Upper lobe of right lung (tissue), 1 donor: ENCODE measurements at places on chromosomes 7 and 10. TPM values are rescaled to one million over a fixed set of nuclear protein-coding genes. Genes with fewer than 3 reads are reported as not detected.

DNA sequence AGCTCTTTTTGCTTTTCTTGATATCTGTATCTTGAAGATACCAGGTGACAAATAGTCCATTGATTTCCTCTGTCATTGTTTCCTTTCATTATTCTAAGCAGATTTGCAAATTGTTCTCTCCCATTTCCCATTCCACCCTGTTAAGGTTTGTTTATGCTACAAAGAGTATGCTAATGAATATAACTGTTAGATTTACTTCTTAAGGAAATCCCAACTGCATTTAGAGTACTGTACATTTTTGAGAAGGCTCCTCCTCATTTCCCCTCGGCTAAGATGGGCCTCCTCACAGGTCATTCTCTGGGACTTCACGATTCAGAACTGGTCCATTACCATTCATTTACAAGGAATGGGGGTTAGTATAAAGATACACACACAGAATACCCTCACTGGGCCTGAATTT is 15.6 kb downstream of the AUTS2 start:
- DNase-seq, result no peak

DNA sequence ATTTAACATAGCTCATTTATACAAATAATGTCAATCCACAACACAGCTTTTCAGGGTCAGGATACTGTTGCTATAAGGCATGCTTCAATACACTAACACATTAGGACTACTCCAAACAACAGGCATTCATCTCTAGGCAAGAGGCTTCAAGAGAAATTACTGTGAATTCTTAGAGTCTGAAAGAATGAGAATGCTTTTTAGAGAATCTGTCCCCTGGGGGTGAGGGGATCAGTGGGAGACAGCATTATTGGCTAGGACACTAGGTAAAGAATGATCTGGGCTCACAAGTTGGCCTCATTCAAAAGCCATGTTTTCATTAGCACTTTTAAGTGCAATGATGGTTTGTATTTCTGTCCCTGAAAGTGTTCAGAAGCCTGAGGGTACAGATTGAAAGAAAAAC is 132.6 kb downstream of the SEMA3D start:
- no peak for DNase-seq

Gene XRCC2
- total RNA-seq, result 0.46 TPM

DNA sequence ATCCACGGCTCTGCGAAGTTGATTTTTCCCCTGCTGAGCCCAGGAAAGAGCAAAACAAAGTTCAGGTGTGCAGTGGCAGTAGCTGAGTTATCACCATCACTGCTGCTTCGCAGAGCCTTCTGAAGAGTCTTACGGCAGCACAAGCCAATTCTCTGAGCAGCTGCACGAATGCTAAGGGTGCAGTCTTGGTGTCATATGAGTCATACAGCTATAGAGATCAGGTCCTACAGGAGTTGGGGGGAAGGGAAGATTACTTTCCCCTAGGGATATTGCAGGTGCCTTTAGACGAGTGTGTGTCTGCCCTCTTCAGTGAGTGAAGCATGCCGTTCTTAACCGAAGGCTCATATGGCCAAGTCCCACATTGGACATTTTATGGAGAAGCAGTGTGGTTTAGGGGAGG is 227.8 kb downstream of the CELF2 start:
- no peak for DNase-seq

GRCh38 chr7:137691566-137691965 is 155.2 kb downstream of the DGKI start:
- DNase-seq, result no peak

Gene DEPP1
- total RNA-seq, result 160 TPM

- no peak for DNase-seq
These were observed 28.1 kb downstream of the TWIST1 start for GRCh38 chr7:19089378-19089777.

DNA sequence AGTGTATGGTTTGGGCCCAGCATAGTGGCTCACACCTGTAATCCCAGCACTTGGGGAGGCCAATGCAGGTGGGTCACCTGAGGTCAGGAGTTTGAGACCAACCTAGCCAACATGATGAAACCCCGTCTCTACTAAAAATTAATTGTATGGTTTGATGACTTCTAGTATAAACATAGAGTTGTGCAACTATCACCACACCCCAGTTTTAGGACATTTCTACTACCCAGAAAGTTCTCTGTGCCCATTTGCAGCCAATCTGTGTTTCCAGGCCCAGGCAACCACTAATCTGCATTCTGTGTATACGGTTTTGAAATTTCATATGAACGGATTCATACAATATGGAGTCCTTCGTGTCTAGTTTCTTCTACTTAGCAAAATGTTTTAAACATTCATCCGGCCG is 20.0 kb downstream of the CLIP2 start:
- no peak for DNase-seq

DNA sequence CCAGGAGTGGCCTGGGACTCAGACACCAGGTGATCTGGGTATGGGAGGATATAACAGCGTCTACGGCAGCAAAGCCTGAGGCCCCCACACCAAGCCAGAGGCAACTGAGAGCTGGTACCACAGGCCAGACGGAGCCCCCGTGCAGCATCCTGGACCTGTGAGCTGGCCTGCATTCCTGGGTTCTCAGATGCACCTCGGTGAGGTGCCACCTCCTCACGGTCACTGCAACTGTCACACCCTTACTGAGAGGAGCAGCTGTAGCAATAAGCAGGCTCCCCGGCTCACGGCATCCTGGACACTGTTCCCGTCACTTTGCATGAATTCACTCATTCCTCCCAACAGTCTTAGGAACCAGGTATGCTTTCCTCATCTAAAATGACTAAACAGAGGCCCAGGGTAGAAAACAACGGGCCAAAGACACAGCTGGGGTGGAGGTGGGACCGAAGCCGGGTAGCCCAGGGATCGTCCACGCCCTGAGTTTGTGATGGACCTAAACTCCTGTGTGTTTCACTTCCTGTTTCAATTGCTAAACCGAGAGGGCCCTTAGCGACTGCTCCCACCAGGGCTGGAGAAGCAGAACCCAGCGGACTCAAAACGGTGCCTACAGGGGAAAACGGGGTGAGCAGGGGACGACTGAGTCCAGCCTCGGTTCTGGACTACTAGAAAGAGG is 98.7 kb downstream of the CTBP2 start:
- DNase-seq, result no peak

- DNase-seq, result no peak
These were observed 22.6 kb upstream of the LRRC72 start for GRCh38 chr7:16504019-16504418.

- no peak for DNase-seq
These were observed 7.4 kb downstream of the LRRC20 start for GRCh38 chr10:70374775-70375614.

Gene KLLN
- 0.41 TPM for total RNA-seq

Gene SHLD2
- total RNA-seq, result 23.7 TPM

- no peak for DNase-seq
These were observed 143.7 kb downstream of the PTPRN2 start for GRCh38 chr7:158443688-158444483.

- DNase-seq, result no peak
These were observed 195.1 kb downstream of the CCSER2 start for GRCh38 chr10:84523526-84523925.

GRCh38 chr10:93509816-93510215 is 13.4 kb downstream of the CEP55 start:
- no peak for DNase-seq
